CD4-positive, alpha-beta T cell treated with Interleukin-2 at 100 ng/mL for 4 hours (primary cell): ENCODE measurements at places on chromosomes 5 and 9.

GRCh38 chr9:89439571-89439970 is 58.3 kb downstream of the SEMA4D start:
- DNase-seq, result no peak

DNA sequence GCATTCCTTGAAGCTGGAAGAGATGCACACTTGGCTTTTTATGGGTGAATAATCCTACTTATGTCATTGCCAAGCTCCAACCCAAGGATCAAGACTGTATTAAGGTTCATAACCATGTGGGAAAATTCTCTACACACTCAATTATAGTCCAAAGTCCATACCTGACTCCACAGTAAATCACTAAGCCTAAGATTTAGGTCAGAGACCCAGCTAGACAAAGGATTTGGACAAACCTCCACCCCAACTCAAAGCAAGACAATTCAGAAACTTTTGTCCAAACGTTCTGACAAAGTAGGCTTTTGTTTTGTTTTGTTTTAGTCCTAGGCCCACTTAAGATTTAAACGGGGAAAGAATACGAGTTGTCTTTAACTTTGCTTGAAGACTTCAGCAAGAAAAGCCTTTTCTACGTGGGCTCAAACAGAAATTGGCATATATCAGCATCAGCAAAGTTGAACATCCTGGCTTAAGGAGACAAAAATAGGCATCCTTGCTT is 1.7 kb downstream of the MEGF9 start:
- no peak for DNase-seq

- DNase-seq, result no peak
Observed at GRCh38 chr5:94705427-94705826, 87.0 kb downstream of the SLF1 start.

DNA sequence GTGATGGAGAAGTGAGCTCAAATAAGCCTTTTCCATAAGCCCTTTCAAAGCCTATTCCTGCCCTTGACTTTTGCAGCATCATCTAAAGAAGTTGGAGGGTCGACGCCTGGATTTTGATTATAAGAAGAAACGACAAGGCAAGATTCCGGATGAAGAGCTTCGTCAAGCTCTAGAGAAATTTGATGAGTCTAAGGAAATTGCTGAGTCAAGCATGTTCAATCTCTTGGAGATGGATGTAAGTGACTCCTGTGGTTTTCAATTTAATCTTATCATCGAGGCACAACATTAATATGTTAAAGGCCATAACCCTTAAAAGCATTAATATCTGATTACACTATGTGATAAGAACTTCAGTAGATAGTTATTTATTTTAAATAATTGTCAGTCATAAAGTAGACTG is 210.4 kb downstream of the SH3GL2 start:
- DNase-seq, result no peak

GRCh38 chr9:90419221-90419851 is 223.3 kb downstream of the DIRAS2 start:
- no peak for DNase-seq
